Activated naive CD4-positive, alpha-beta T cell (primary cell): ENCODE measurements at places on chromosomes 12 and 14.

- DNase-seq = no peak
Observed at GRCh38 chr14:33707716-33708115, 243.2 kb downstream of the EGLN3 start.

- no peak for DNase-seq
Observed at GRCh38 chr12:117058442-117059072, 40.7 kb downstream of the TESC start.

DNA sequence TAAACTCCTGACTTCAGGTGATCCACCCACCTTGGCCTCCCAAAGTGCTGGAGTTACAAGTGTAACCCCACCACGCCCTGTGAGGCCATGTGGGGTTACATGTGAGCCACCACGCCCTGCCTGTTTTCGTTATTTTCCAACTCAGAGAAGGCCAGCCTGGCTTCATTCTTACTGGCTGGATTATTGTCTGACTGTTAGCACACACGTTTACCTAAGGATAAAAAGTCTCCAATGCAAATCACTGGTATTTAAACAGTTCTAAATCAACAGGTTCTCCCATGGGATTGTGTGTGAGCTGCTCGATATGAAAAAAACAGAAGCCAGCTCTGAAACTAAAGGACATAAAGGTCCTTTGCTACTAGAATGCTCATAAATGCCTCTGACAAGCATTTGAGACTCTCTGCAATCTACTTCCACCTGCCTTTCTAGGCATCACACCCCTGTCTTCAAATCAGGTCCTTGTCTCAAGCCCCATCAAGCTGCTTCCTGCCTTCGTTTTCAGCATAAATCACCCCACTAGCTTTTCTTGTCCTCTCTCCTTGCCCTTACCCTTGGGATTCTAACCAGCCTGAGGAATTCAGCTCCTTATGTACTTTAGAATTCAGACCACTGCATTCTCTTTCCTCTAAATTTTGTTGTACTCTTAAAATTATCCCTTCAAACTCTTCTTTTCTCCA lies 265.0 kb downstream of the DUSP6 start:
- DNase-seq = no peak

GRCh38 chr12:25208554-25208953 lies 13.5 kb downstream of the ETFRF1 start:
- DNase-seq = no peak

- no peak for DNase-seq
Observed at GRCh38 chr12:116582610-116583009, 23.4 kb downstream of the MAP1LC3B2 start.

DNA sequence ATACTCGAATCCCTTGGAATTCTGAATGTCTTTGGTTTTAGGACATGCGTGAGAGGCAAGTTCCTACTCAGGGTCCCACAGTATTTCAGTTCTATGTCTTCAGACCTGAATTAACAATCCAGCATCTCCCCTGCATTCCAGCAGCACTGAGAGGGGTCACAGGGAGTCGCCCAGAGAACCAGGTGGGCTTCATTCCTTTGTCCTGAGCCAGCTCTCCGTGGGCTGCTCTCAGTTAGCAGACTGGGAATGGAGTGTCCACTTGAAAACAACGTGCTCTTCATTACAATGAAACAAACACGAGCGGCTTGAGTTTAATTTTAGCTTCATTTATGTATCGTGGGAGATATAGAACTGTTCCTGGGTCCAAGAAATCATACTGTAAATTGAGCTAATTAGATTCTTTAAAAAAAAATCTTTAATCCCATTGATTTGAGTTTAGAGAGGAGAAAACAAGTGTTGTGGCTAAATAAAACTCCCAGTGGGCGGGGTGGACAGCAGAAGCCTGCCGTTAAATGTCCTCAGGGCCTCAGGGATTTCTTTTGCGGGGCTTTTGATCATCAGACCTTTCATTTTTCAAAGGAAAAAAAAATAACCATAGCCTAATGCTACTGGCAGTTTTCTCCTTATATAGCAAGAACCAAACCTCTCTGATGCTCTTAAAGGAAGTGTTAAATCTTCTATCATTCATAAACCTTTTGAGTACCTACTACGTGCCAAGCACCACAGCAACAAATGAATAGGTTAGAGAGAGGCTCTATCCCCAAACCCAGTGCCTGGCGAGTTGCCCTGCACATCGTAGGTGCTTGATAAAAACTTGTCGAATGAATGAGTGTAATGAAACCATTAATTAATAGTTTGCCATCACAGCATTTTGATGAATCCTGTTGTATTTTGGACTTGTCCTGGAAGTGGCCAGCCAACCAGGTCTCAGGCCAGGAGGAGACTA lies 140.4 kb downstream of the CHST11 start:
- no peak for DNase-seq

GRCh38 chr14:97120204-97120603 lies 323.0 kb downstream of the VRK1 start:
- no peak for DNase-seq

DNA sequence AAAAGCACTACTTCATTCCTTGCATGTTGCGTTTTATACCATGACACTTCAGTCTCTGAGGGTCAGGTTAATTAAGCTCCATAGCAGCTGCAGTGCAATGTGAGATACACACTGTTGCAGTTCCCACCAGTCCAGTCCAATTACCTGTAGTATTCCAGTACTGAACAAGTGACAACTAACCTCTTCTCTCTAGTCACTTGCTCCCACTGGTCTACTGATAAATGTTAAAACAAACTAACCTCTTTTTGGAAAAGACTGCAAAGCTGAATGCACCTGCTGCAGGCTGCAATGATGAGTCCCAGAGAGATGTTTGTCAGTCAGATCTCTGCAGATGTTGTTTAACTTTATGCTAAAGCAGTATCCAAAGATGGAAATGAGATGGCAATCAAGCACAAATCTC lies 7.9 kb downstream of the NOVA1 start:
- DNase-seq = no peak

- no peak for DNase-seq
Observed at GRCh38 chr14:65169351-65169750, 67.0 kb upstream of the MAX start.

GRCh38 chr12:127620735-127621355 lies 646.1 kb upstream of the TMEM132C start:
- DNase-seq = no peak

DNA sequence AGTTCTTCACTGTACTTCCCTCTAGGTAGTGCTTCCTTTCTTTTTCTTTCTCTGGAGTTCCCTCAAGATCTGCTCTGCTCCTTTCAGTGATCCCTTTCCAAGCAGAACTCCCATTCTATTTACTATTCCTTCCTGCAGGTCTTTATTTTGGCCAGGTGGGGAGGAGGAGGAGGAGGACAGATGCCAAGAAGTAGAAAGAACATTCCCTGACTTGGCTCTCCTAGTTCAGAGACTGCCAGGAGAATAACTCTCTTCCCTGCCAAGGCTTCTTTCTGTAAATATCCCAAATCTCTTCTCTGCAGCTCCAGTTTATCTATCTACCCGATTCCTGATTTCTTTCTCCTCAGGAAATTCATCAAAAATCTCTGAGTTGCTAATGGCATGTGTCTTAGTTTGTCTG lies 229.6 kb upstream of the TMEM260 start:
- no peak for DNase-seq

DNA sequence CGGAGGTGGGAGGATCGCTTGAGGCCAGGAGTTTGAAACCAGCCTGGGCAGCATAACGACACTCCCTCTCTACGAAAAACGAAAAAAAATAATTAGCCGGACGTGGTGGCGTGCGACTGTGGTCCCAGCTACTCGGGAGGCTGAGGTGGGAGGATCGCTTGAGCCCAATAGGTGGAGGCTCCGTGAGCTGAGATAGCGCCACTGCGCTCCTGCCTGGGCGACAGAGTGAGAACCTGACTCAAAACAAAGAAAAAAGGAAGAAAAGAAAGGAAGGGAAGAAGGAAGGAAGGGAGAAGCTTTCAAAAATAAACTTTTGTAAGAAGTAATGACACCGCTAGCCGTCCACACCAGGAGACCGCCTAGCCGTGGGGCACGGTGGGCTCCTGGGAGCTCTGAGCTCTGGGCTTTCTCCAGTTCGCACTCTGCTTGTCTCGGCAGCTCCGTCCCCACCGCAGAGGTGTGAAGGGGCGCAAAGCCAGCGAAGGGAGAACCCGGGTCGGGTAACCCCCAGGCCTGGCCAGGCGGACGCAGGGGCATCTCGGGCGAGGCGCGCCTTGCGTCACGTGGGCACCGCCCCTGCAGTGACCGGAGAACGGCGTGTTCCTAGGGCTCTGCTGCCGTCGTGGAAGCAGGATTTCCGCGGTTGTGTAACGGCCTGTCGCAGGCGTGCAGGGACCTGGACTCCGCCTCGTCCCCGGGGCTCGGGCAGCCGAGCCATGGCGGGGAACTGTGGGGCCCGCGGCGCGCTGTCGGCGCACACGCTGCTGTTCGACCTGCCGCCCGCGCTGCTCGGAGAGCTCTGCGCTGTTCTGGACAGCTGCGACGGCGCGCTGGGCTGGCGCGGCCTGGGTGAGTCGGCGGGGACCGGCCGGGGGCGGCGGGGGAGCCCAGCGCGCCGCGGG lies at the start of gene IRAK3:
TSS of gene IRAK3 (plus strand) at position 631 of the 902 bp plus-strand sequence. CDS start at position 717, 86 bp downstream.
- peak; percentile 11 for DNase-seq

GRCh38 chr12:117105902-117106301 lies 6.7 kb upstream of the TESC start:
- no peak for DNase-seq

DNA sequence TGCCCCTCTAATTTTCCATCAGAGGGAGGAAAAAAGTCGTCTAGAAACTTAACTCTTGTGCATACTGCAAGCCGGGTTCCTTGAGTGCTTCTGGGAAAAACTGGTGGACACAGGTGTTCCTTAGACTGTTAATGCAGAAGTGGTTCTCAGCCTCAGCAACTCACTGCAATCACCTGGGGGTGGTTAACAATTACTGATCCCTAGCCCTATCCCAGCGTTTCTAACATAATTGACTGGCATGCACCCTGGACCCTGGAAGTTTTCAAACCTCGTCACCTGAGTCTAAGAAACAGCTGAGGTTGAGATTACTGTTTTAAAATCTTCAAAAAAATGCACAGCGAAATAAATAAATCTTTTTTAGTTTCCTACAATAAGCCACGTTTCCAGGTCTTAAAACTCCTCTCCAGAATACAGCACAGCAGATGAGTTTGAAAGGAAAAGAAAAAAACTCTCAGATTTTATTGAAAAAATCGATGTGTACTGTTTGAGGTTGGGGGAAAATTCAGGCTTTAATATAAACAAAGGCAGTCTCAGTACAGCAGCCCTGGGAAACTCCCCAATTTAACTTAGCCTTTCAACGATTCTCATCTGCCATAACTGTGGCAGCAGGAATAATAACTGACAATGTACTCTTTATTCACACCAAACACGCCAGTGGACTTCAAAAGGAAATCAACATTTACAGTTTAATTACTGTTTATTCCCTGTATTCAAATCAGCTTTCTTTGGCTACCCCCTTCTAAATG lies 45.4 kb downstream of the PHLDA1 start:
- no peak for DNase-seq

- no peak for DNase-seq
Observed at GRCh38 chr14:68541178-68541896, 251.5 kb downstream of the ZFP36L1 start.

GRCh38 chr12:12562016-12562483 lies 613 bp downstream of the DUSP16 start:
- DNase-seq = peak; percentile 29

DNA sequence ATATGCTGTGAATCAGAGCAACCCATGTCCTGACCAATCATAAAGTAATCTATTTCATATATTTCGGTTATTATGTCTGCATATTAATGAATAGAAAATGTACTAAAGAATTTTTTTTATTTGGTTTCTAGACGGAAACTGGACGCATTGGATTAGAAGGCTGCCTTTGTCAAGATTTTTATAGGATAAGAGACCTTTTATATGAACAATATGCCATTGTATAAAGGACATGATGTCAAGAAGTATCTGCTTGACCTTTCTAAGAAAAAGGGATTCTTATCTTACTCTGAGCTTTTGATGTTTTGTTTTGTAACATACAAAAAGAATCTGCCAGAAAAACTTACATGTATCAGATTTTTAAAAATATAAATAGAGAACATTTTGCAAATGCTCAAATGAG lies 39.8 kb downstream of the CPSF2 start:
- no peak for DNase-seq

DNA sequence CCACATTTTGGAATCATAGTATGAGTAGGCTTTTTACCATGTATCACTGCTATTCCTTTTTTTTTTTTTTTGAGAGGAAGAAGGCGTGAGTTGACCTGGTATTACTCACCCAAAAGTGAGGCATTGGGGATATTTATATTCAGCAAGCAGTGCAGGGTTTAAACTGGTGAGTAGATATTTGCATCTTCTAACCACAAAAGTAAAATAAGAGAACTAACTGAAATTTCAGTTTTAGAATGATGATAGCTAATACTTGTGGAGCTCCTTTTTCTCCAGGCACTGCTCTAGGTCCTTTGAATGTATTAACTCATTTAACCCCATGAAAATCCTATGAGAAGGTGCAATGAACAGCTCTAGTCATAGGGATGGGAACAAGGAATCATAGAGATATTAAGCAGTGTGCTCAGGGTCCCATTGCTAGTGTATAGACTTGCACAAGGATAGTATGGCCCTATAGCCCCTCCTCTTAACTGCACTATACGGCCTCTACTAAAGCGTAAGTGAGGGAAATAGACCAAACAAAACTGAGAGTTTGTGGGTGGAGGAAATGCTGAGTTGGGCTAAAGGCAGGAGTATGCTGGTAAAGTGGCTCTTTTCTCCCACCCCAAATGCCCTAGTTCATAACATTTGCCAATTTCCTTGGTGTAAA lies 104.3 kb upstream of the MAX start:
- no peak for DNase-seq

DNA sequence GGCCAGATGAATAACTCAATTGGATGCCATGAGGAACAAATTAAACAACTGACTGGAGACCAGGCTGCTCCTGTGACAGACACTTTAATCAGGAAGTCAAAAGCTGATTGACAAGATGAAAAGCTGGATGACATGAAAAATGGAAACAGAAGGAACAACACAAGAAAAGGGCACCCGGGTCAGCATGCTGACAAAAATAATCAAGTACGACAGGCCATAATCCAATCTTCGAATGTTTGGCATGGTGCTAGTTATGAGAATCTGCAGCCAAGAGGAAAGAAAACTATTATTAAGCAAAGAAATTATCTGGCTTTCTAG lies 544.7 kb downstream of the ETNK1 start:
- no peak for DNase-seq

DNA sequence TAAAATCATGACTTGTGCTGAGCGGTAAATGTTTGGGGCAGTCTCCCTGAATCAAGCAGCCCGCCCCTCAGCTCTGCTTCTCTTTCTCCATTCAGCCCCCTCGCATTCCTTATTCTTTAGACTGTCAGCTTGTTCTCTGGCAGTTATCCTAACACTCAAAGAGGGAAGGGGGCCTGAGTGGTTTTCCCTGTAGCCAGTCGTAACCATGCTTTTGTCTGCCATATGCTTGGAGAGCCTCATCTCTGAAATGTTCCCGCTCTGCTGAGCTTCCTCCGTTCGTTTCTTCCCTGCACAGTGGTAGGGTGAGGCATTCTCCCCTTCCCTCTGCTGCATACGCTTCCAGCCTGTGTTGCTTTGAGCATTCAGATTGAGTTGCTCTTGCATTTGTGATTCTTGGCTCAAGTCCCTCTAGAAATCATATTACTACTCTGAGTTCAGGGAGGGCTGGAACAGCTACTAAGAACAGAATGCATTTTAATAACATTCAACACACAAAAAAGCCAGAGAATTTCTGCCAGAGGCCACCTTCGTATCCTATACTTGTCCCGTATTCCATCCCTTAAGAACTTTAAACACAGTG lies 119.7 kb downstream of the FBXL14 start:
- no peak for DNase-seq
